ENCODE measurements at places on chromosomes 5 and 9.

GRCh38 chr9:131892902-131893500, 153.1 kb upstream of the RAPGEF1 start:
- H3K27me3 ChIP-seq, result no peaks in the 10 kb centered on the region
- H3K4me3 ChIP-seq, result no peak overlapping the region
- no peak for DNase-seq
- H3K4me1 ChIP-seq, result no peaks in the 10 kb centered on the region

- H3K27me3 ChIP-seq, result no peaks in the 10 kb centered on the region
- H3K27ac ChIP-seq, result no peak overlapping the region
- H3K4me1 ChIP-seq, result no peaks in the 10 kb centered on the region
- no peak for DNase-seq
- no peaks in the 10 kb centered on the region for H3K36me3 ChIP-seq
- no peak overlapping the region for H3K4me3 ChIP-seq
Measured at GRCh38 chr5:3103262-3103811, 351.9 kb upstream of the IRX2 start.

GRCh38 chr9:98356953-98357690, 101.7 kb upstream of the TBC1D2 start:
- peaks cover 2% of the 10 kb centered on the region for H3K27me3 ChIP-seq
- no peak for DNase-seq
- no peaks in the 10 kb centered on the region for H3K36me3 ChIP-seq
- H3K4me3 ChIP-seq, result no peak overlapping the region

DNA sequence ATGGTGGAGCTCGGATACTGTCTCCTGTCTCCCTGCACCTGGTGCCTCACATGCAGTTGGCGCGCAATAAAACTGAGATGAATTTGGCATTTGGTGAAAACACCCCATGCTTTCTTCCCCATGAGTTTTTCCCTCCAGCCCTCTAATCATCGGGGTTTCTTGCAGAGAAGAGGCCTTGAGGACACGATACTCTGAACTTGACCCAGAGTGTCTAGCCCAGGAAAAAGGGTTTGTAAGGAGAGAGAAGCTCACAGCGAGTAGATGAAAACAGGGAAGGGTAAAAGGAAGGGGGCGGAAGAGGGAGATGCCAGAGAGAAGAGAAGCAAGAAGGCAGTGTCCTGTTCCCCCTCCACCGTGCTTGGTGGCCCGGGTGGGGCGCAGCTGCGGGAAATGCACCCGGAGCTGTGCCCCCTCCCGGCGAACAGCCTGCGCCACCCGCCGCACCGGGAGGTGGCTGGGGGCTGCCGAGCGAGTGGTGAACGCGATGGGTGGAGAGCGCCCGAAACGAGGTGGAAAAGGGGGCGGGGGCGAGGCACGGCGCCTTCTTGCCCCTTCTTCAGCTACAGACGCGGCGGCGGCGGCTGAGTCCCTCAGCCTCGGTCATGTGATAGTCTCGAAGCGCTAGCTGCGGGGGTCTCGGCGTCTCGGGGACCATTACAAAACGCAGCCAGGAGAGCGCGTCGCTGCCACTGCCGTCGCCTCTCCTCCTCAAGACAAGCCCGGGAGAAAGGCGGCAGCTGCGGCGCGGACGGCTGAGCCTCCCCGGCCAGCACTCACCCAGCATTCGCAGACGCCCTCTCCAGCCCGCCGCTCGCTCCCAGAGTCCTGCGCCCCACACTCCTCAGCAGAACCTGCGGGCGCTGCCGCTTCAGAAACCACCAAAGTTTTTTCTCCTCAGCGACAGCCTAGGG, 1.1 kb upstream of the FOXB2 start:
- H3K4me3 ChIP-seq, result no peak overlapping the region
- DNase-seq, result no peak
- H3K27ac ChIP-seq, result no peak overlapping the region
- H3K27me3 ChIP-seq, result peaks cover 2% of the 10 kb centered on the region
- no peaks in the 10 kb centered on the region for H3K36me3 ChIP-seq

GRCh38 chr9:121179930-121180681, 21.6 kb downstream of the RAB14 start:
- H3K4me3 ChIP-seq, result no peak overlapping the region
- H3K36me3 ChIP-seq, result peaks cover 2% of the 10 kb centered on the region
- no peaks in the 10 kb centered on the region for H3K27me3 ChIP-seq
- H3K4me1 ChIP-seq, result peaks cover 17% of the 10 kb centered on the region
- H3K27ac ChIP-seq, result no peak overlapping the region

GRCh38 chr9:13424204-13424603, 144.7 kb upstream of the MPDZ start:
- no peak overlapping the region for H3K4me3 ChIP-seq
- H3K27me3 ChIP-seq, result no peaks in the 10 kb centered on the region
- DNase-seq, result no peak
- no peak overlapping the region for H3K27ac ChIP-seq
- H3K4me1 ChIP-seq, result no peaks in the 10 kb centered on the region
